Mammary epithelial cell (primary cell): ENCODE measurements at places on chromosomes 7 and 10.

GRCh38 chr10:56895306-56895705, 534.2 kb upstream of the ZWINT start:
- DNase-seq: no peak

DNA sequence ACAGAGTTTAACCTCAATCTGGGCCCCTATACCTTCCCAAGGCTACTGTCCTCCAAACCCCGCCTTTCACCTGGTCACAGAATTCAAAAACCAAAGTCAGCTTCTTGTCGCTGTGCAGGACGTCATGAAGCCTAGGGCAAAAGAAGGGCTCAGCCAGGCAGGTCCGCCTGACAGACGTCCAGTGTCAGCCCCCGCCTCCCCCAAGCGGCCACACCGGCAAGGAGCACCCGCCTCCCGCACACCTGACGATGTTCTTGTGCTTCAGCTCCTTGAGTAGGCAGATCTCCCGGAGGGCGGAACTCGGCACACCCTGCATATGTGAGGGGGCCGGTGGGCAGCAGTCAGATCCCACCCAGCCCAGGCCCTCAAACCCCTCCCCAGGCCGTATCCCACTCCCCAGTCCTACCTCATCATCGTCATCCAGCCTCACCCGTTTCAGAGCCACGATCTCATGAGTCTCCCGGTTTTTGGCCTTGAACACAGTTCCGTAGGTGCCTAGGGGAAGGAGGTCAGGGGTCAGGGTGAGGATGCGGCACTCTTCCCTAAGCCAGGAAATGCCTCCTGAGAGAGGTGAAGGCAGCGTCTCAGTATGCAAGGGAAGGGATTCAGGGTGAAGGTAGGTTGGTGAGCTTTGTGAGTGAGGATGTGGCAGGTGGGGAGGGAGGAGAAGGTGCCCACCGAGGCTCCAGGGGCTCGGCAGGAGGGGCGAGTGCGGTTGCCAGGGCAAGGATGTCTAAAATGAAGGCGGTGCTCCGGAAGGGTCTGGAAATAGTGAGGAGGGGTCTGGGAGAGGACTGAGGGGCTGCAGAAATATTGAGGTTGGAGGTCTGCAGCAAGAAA, 811 bp downstream of the CDK5 start:
- DNase-seq: peak; percentile 21

DNA sequence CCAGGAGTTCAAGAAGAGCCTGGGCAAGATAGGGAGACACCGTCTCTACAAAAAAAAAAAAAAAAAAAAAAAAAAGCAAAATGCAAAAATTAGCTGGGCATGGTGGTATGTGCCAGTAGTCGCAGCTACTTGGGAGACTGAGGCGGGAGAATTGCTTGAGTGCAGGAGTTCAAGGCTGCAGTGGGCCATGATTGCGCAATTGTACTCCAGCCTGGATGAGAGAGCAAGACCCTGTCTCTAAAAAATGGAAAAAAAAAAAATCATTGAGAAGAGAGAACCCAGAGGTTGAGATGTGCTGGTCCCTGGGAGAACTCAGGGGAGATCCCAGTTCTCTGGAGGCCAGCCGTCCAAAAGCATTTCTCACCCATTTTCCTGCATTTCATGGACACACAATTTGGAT, 95.2 kb downstream of the GALNT17 start:
- DNase-seq: no peak

GRCh38 chr7:30920584-30921539, 9.2 kb downstream of the AQP1 start:
- no peak for DNase-seq

DNA sequence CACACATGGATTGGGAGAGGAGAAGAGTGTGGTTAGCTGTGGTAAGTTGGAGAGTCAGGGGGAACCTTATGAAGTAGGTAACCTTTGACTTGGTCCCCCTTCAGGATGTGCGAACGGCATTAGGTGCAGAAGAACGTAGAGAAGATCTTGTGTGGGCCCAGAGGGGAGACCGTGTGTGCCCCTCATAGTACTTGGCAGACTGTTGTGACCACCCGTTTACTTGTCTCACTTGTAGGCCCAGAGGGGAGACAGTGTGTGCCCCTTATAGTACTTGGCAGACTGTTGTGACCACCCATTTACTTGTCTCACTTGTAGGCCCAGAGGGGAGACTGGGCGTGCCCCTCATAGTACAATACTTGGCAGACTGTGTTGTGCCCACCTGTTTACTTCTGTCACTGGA, 2.6 kb downstream of the GTPBP4 start:
- no peak for DNase-seq

DNA sequence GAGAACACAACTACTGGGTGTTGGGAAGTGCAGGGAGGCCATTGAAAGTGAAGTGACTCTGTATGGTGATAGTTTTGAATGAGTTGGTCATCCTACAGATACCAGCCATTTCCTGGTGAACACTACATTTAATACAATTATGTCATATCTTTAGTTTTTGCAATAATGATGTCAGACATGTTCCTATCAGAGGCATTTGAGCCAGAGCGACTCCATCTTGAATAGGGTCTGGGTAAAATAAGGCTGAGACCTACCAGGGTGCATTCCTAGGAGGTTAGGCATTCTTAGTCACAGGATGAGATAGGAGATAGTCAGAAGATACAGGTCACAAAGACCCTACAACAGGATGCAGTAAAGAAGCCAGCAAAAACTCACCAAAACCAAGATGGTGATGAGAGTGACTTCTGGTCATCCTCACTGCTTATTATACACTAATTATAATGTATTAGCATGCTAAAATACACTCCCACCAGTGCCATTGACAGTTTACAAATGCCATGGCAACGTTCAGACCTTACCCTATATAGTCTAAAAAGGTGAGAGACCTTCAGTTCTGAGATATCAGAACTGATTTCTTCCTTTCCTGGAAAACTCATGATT, 28.2 kb downstream of the ADK start:
- DNase-seq: no peak
